ENCODE measurements at places on chromosomes 7 and 10. TPM values are rescaled to one million over a fixed set of nuclear protein-coding genes. Genes with fewer than 3 reads are reported as not detected.

PLA2G12B gene
- not detected for total RNA-seq

ACHE gene
- total RNA-seq = 7.7 TPM

PNLIPRP1 gene
- total RNA-seq = 0.68 TPM

VAX1 gene
- not detected for total RNA-seq

MBL2 gene
- not detected for total RNA-seq

LZTS2 gene
- 93.1 TPM for total RNA-seq

PON1 gene
- total RNA-seq = 0.26 TPM

DNA sequence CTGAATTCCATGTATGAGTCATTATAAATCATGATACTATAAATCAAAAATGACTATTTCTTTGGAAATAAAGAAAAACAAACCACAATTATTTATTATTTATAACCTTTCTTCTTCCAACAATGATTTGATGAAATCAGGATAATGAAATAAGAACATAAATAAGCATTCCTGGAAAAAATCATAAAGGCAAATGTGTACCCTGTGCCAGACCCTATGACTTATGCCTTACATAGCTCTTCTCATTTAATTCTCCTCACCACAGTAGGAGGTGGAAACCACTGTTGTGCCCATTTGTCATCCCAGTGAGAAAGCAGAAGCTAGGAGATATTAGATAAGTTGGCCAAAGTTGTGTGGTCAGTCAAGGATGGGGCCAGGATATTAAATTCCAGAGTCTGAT lies 255.1 kb downstream of the DOCK4 start:
- no peak overlapping the region for H3K4me3 ChIP-seq
- peaks cover 31% of the 10 kb centered on the region for H3K4me1 ChIP-seq
- no peak for DNase-seq
- no peak overlapping the region for H3K27ac ChIP-seq
- H3K36me3 ChIP-seq = no peaks in the 10 kb centered on the region

DNA sequence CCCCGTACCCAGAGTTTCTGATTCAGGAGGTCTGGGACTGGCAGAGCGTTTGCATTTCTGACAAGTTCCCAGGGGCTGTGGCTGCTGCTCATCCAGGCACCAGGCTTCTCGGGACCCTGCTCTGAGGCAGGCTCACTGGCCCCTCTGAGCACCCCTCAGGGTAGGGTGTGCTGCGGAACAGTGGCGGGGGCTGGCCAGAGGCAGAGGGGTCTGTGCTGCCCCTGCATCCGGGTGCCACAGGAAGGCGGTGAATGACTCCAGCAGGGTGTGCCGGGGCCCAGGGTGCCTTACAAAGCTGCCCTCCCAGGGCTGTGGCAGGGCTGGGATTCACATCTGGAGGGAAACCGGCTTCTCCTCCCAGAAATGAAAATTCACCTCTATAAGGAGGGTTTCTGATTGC lies 77.4 kb downstream of the CHST15 start:
- DNase-seq = no peak
- no peak overlapping the region for H3K27ac ChIP-seq
- H3K27me3 ChIP-seq = peaks cover 2% of the 10 kb centered on the region
- no peak overlapping the region for H3K4me3 ChIP-seq
- peaks cover 24% of the 10 kb centered on the region for H3K36me3 ChIP-seq

GRCh38 chr7:3103614-3104398 lies 60.1 kb upstream of the CARD11 start:
- H3K27me3 ChIP-seq = no peaks in the 10 kb centered on the region
- no peak for DNase-seq
- H3K27ac ChIP-seq = no peak overlapping the region
- no peaks in the 10 kb centered on the region for H3K36me3 ChIP-seq

- H3K4me3 ChIP-seq = no peak overlapping the region
- H3K36me3 ChIP-seq = no peaks in the 10 kb centered on the region
- DNase-seq = no peak
- no peaks in the 10 kb centered on the region for H3K4me1 ChIP-seq
- peak overlapping the region; percentile 54 for H3K27ac ChIP-seq
- H3K27me3 ChIP-seq = no peaks in the 10 kb centered on the region
Measured at GRCh38 chr7:77674878-77675277, 21.4 kb upstream of the RSBN1L start.

GRCh38 chr7:151825721-151826120 lies 51.2 kb downstream of the PRKAG2 start:
- no peaks in the 10 kb centered on the region for H3K27me3 ChIP-seq
- peaks cover 4% of the 10 kb centered on the region for H3K4me1 ChIP-seq
- H3K36me3 ChIP-seq = no peaks in the 10 kb centered on the region
- DNase-seq = no peak

DNA sequence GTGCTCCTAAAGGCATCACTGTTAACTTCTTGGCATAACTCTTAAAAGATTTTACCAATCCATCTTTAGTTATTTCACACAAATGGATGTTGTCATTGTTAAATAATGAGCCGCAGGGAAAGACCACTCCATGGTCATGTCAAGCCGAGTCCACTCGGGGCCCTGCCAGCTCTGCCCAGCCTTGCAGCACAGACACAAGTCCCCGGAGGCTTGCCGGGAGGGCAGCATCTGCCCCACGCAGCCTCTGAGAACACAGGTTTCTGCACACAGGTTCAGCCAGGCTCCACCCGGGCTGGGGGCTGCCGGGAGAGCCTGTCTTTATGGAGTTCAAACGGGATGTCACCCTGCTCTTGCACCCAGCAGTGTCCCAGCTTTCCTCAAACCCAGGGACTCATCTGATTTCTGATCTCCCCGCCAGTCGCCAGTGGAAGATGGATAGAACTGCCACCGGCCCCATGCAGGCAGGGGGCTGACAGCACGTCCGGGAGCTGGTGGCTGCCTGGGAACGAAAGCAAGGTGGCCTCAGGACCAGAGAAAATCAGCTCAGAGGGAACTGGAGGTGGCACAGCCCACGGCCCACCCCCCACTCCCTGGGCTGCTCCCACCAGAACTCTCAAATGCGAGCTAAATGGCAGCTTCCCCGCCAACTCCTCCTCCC lies 156.2 kb downstream of the TCERG1L start:
- H3K27ac ChIP-seq = no peak overlapping the region
- H3K27me3 ChIP-seq = peaks cover 7% of the 10 kb centered on the region
- DNase-seq = no peak
- no peak overlapping the region for H3K4me3 ChIP-seq

DNA sequence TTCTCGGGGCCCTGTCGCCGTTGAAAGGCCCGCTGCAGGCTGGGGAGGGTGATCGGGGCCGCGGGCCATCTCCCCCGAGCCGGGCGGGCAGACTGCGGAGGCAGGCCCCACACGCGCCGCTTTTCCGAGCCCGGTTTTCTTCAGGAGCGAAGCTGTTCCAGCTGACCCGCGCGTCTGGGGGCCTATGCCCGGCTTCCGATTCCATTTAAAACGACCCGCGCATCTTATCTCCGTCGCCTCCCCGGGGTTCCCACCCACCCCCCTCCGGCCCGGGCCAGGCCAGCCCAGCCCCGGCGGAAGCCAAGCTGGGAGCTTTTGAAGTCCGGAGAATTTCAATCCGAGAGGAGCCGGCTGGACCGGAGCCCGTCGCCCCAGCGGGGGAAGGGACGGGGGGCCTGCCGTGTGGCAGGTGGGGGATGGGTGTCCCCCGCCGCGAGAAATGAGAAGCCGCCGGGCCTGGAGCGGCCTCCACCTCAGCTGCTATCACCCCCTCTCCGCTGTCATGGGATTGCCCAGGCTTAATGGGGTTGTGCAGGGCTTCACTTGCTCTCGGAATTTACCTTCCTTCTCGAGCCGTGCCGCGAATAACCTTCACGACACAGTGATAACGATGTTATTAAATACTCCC lies 3.1 kb upstream of the EVX1 start:
- DNase-seq = no peak
- peaks cover 52% of the 10 kb centered on the region for H3K4me1 ChIP-seq
- peaks cover 100% of the 10 kb centered on the region for H3K27me3 ChIP-seq
- H3K4me3 ChIP-seq = peak overlapping the region; percentile 36
- no peaks in the 10 kb centered on the region for H3K36me3 ChIP-seq
- H3K27ac ChIP-seq = no peak overlapping the region

DNA sequence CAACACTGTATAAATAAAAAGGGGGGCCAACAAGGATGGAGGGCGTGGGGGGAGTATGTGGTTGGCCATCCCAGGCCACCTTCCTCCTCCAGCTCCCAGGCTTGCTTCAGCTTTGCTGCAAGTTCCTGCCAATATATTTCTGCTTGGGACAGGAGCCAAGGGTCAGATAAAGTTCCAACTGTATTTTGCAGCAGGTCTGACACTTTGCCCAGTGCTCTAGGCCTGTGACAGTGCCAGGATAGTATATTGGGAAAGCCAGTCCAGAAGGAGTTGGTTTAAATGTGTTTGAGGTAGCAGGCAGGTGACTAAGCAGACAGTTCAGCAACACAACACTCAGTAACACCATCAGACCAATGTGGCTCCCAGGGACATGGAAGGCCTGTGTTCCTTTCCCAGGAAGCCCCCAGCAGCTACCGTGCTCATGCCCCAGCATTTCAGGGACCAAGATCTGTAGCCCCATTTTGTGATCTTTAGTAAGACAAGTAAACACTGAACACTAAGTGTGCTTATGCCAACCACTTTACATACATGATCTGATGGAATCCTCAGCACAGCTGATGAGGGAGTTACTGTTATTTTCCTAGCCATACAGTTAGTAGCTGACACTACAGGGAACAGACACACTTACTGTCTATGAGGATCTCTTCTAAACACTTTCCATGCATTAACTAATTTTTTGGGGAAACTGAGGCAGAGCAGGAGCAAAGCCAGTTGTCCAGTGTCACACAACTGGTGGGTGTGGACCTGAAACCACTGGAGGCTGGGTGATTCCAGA lies 38.9 kb downstream of the DNAJB12 start:
- no peaks in the 10 kb centered on the region for H3K27me3 ChIP-seq
- H3K27ac ChIP-seq = peak overlapping the region; percentile 72
- H3K4me1 ChIP-seq = peaks cover 44% of the 10 kb centered on the region
- H3K36me3 ChIP-seq = no peaks in the 10 kb centered on the region
- no peak for DNase-seq
- H3K4me3 ChIP-seq = no peak overlapping the region

DNA sequence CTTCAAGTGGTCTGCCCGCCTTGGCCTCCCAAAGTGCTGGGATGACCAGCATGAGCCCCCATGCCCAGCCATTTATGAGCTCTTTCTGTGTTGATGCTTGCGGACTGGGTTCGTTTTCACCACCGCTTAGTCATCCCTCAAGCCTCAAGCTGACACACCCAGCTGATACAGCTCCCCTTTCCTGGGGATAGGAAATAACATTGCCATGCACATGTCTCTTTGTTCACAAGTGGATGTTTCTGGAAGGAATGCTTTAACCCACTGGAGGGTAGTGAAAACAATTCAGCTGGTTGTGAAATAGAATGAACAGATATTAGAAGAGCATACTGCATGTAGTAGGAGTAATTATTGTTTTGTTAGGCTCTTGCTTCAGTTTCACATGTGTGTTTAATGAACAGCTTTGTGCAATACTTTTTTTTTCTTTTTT lies 8.5 kb upstream of the METTL27 start:
- H3K36me3 ChIP-seq = peaks cover 2% of the 10 kb centered on the region
- peaks cover 13% of the 10 kb centered on the region for H3K27me3 ChIP-seq

- H3K27ac ChIP-seq = no peak overlapping the region
- H3K4me3 ChIP-seq = no peak overlapping the region
- H3K27me3 ChIP-seq = peaks cover 6% of the 10 kb centered on the region
- H3K4me1 ChIP-seq = no peaks in the 10 kb centered on the region
- DNase-seq = no peak
Measured at GRCh38 chr7:42976371-42976770, 44.2 kb downstream of the MRPL32 start.

DNA sequence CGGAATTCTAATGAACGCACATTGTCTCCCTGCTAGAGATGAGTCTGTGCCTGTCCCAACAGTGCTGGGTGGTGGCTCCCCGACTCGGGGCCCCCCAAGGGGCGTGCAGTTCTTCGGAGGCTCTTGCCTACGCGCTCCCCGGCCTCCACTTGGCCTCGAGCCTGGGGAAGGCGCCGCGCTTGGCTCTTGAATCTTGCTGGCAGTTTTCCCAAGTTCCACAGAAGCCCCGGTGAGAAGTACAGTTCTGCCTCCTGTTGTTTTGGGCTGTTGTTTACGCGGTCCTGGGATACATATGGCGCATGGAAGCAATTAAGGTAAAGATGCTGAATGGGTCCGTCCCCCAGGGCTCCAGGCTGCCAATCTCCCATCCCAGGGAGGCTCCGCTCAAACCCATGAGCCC lies 32.6 kb upstream of the UNCX start:
- DNase-seq = no peak
- H3K27me3 ChIP-seq = no peaks in the 10 kb centered on the region
- H3K4me1 ChIP-seq = no peaks in the 10 kb centered on the region
- no peak overlapping the region for H3K27ac ChIP-seq

- peak overlapping the region; percentile 100 for H3K4me3 ChIP-seq
- peak overlapping the region; percentile 23 for H3K27ac ChIP-seq
- no peak for DNase-seq
- H3K27me3 ChIP-seq = no peaks in the 10 kb centered on the region
Measured at GRCh38 chr7:54757711-54758110, 1.3 kb downstream of the SEC61G start.

- no peaks in the 10 kb centered on the region for H3K36me3 ChIP-seq
- H3K27me3 ChIP-seq = peaks cover 72% of the 10 kb centered on the region
- H3K4me3 ChIP-seq = no peak overlapping the region
- H3K27ac ChIP-seq = no peak overlapping the region
Measured at GRCh38 chr10:101241840-101242707, 12.8 kb upstream of the LBX1 start.

DNA sequence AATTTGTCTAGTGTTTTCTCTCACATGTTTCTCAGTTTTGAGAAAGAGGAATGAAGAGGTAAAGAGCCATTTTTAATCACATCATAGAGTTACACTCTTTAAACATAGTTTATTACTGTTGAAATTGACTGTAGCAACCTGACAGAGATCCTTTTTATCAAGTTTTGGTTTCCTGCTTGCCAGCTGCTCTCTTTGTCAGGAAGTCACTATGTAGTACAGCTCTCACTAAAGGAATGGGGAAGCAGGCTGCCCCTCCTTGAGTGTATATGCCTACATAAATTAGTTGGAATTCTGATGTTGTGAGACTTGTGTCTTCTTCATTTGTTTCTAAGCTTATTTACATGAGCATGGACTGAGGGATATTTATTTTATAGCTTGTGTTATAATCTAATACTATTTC lies 1274.0 kb upstream of the CELF2 start:
- no peak overlapping the region for H3K4me3 ChIP-seq
- H3K36me3 ChIP-seq = peaks cover 3% of the 10 kb centered on the region
- H3K27ac ChIP-seq = no peak overlapping the region
- no peaks in the 10 kb centered on the region for H3K4me1 ChIP-seq

DNA sequence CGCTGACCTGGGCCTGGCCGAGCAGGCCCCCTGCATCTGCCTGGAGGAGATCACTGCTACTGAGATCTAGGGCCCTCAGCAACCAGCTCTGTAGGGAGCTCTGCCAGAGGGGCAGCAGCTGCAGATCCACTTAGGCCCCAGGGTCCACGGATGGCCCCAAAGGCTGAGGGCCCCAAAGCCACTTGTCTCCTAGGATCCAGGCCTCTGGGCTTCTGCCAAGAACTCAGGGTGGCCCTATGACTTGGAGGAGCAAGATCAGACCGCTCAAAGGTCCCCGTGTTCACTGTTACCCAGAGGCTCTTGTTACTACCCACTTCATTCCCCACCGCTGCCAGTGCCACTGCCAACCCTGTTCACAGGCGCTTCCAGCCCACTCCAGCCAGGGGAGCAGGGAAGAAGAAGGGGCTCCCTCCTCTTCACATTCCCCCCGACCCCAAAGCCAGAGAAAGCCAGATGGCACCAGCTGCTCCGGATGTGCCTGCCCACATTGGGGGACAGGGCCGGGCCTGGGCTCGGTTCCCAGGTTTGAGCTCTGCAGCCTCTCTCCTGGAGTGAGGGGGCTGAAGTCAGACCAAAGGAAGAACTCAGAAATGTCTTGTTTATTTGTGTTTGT lies 7.6 kb downstream of the LZTS2 start:
- peaks cover 13% of the 10 kb centered on the region for H3K4me1 ChIP-seq
- peaks cover 13% of the 10 kb centered on the region for H3K36me3 ChIP-seq
- no peak overlapping the region for H3K27ac ChIP-seq
- DNase-seq = no peak
- H3K27me3 ChIP-seq = no peaks in the 10 kb centered on the region
- no peak overlapping the region for H3K4me3 ChIP-seq

Measured in WTC11 (cell line).